Kidney glomerular epithelial cell (primary cell): ENCODE measurements at places on chromosomes 4 and X.
A peak's percentile ranks its signal among the peaks of the same experiment; 100 is the strongest.

- peak; percentile 85 for DNase-seq
Observed at GRCh38 chr4:98627531-98628257, 30.7 kb downstream of the TSPAN5 start.

DNA sequence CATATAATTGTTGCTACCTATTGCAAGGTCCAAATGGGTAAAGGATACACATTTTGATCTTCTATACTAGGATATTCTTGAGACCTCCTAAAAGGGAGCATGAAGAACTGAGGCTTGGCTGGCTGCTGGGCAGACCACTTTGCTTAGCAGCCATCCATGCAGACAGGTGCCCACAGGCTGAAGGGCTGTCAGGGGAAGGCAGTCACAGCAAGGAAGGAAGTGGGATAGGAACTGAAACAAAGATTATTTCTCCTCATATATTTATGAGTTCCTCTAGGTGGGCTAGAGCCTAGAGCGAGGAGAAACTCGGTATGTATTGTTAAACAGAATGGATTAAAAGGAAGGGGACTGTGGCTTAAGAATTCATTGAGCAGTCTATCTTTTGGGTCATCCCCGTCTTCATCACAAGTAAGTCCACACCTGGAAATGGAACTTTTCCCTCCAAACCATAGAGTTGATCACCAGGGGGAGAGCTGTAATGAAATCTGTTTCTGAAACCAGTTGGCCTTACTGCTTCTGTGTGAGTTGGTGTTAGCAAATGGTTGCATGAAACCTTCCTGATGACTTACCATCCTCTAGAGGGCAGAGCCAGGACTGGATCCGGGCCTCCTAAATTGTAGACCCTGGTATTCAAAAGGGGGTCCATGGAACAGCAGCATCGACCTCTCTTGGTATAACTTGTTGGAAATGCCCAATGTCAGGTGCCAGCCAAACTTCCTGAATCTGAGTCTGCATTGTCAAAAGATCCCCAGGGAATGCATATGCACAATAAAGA is 42.3 kb downstream of the AFF2 start:
- no peak for DNase-seq

- DNase-seq: no peak
Observed at GRCh38 chr4:152218576-152218975, 317.3 kb downstream of the FBXW7 start.

GRCh38 chrX:115690511-115691216 is 129.7 kb downstream of the PLS3 start:
- DNase-seq: peak; percentile 41
